ENCODE measurements at places on chromosomes 5 and 9.

GRCh38 chr5:134082264-134082992, 32.1 kb upstream of the TCF7 start:
- DNase-seq, result no peak

GRCh38 chr5:176891331-176891958, 7.7 kb downstream of the HK3 start:
- no peak for DNase-seq

DNA sequence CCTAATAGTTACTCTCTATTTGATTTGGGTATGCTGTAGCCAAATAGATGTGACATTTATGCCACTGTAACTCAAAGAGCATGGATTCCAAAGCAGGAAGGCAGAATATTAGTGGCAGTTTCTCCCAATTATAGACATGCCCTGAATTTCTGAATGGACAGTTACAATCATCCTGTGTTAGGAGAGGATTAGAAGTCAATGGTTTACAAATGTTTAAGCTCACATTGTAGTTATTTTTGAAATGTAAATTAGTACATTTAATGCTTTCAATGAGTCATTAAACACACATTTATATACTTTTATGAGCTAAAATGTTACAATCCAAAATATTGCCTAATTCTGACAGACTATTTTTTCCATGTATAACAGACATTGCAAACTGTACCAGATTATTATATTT, 62.3 kb upstream of the CDH18 start:
- no peak for DNase-seq

DNA sequence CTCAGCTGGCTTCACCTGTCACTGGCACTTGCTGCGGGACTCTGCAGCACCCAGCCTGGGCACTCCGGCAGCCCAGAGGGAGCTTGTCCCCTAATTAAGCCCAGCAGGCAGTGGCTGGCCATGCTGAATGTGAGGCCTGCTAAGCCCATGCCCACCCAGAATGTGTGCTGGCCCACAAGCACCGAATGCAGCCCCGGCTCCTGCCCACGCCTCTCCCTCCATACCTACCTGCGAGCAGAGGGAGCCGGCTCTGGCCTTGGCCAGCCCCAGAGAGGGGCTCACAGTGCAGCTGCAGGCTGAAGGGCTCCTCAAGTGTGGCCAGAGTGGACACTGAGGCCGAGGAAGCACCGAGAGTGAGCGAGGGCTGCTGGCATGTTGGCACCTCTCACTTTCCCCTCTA, 32.4 kb upstream of the SUB1 start:
- no peak for DNase-seq

All from NCI-H187 (cell line).